ENCODE measurements at places on chromosomes 5 and 9. TPM values are rescaled to one million over a fixed set of nuclear protein-coding genes. Genes with fewer than 3 reads are reported as not detected.

DNA sequence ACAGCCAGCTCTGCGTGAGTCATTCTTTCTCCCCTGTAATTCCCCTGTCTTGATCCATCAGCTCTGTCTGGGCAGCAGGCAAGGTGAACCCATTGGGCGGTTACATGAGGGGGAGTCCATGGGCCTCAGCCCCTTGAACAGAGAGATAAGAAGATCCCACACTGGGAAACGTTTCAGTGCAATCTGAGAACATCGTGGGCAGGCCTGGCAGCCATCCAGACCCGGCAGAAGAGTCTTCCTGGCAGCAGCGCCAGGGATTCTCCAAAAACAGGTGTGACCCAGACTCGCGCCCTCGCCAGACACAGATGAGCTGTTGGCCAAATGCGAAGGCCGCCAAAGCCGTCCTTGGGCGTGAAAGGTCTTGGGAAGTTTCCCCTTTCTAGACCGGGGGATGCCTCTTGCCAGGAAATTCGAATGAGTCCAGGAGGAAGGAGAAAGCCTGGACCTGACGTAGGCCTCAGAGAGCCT is 6.4 kb upstream of the SLC12A7 start:
- DNase-seq = no peak

DNA sequence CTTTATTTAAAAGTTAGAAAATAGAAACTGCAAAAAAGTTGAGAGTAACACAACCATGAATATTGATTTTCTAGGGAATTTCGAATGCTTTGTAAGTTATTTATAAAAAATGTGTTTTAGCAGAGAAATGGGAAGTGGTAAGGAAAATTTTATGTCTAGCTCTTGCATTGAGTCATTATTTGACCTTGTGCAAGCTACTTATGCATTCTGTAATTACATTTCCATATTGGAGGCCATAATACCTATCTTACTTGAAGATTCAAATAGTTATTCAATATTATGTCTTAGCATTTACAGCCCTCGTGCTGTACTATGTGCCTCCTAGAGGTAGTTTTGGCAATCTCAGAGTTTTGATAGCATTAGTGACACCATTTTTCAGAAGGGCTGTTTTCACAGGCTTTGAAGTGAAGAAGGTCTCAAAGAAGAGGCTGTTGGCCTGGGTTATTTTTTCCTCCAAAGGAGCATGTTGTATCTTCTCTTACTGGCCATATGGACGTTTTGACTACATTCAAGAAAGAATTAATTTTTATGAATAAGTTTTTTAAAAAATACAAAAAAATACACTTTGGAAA is 7.4 kb upstream of the DAP start:
- DNase-seq = no peak

DNA sequence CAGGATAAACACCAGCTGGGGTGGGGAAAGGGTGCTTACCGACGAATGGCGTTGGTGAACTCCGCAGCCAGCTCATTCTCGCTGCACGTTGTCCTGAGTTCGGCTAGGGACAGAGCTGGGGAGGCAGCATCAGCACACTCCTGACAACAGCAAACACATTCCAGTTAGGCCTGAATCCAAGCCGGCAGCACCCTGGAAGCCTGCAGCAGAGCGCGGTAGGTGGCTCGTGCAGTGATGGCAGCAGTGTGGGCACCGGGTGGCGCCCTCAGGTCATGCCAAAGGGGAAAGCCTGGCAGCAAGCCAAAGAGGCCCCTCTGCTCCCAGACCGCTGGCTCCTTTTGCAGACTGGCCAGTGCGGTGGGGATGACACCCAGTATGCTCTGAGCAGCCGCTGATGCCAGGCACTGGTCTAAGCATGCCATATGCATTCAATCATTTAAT is 66.9 kb downstream of the DCP2 start:
- DNase-seq = peak; percentile 70

DNA sequence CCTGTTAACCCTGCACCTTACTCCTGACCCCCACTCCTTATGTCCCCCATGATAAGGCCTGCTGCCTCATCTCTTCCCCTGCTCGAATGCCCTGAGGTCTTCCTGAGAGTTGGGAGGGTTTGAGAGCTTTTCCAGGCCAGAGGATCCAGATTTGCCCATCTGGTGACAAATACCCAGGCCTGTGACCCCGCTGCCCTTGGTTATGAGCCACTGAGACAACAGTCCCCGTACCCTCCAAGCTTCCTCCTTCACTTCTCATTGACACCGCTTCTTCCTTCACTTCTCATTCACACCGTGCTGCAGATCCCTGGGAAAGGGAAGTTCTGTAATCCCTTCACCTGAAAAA is 593 bp downstream of the GM2A start:
- no peak for DNase-seq

DNA sequence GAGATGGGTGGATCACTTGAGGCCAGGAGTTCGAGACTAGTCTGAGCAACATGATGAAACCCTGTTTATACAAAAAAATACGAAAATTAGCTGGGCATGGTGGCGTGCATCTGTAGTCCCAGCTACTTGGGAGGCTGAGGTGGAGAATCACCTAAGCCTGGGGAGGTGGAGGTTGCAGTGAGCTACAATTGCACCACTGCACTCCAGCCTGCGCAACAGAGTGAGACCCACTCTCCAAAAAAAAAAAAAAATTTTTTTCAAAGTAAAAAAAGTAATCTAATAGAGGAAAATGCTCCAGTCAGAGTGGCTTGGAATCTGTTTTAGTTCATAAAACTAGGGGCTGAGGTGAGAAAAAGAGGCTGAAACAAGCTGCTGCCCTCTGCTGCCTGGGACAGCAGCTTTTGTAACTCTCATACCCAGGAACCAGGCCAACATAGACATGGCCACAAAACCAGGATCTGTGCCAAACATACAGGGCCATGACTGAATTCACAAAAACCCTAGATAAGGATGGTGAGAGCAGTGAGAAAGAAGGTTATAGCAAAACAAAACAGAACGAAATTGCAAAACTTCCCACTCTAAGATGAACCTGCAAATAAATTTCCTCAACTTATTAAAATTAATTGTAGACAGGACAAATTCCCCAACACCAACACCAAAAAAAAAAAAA is 13.1 kb upstream of the DCAF12 start:
- peak; percentile 74 for DNase-seq

DNA sequence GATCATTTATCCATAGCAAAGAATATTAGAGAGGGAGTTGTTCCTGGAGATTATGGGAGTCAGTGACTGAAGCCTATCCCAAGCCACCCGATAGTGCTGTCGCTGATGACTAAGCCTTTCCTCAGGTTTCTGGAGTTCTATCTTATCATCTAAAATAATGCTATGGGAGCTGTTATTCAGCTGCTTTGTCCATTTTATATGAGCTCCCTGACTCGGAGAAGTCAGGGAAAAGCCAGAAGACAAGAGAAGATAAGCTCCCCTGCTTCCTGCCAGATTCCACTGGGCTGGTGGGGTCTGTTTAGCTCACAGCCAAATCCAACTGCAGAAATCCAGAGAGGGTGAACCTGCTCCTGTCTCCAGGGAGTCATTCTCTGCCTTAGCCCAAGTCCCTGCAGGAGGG is 148.2 kb downstream of the DROSHA start:
- no peak for DNase-seq

- no peak for DNase-seq
Observed at GRCh38 chr9:101220341-101220740, 164.5 kb downstream of the BAAT start.

GRCh38 chr5:105836268-105836667 is 1834.5 kb downstream of the EFNA5 start:
- DNase-seq = no peak

GRCh38 chr9:79360387-79361347 is 211.1 kb upstream of the TLE4 start:
- no peak for DNase-seq

DNA sequence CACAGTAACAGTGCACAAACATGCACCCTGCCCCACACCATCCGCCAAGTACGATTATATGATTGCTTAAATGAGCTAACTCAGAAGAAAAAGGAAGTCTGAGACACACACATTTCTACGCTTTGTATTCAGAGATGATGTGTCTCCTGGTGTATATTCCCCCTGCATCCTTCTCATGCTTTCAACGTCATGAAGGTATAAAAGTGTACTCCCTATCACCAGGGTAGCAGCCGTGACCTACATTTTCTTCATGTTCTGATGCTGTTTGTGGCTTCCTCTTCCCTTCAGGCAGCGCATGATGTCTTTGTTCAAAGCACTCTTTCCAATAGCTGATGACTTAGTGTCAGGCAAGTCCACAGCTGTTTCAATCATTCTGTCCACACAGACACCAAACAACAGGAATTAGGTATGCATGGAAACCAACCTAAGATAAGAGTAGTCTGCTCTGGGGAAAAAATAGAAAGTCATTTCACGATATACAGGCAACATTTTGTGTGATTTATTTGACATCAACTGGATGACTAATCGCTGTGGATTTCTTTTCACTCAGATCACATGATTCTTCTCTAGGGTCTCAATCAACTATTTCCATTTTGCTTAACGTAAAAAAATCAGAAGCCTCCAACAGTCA is 269.4 kb upstream of the PTGER4 start:
- DNase-seq = no peak

- DNase-seq = no peak
Observed at GRCh38 chr9:2419347-2419746, 202.2 kb upstream of the VLDLR start.

- DNase-seq = no peak
Observed at GRCh38 chr5:58493141-58493540, 1.9 kb downstream of the GAPT start.

- no peak for DNase-seq
Observed at GRCh38 chr5:112183103-112183711, 235.9 kb downstream of the EPB41L4A start.

DNA sequence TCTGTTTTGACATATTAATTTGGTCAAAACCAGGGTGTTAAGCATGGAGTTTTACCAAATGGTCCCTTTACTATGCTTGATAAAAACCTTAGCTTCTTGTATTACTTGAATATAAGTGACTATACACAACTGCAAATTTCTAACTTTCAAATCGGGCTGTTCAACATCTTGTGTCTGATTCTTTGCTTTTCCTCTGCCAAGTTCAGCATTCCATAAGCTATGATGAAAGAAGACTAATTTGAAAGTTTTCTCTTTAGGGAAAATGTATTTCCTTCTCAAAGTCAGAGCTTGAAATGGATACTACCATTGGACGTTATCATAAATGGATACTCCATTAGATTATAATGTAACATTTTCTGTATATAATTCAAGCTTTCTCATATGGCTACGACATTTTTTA is 792.9 kb downstream of the EFNA5 start:
- no peak for DNase-seq

DNA sequence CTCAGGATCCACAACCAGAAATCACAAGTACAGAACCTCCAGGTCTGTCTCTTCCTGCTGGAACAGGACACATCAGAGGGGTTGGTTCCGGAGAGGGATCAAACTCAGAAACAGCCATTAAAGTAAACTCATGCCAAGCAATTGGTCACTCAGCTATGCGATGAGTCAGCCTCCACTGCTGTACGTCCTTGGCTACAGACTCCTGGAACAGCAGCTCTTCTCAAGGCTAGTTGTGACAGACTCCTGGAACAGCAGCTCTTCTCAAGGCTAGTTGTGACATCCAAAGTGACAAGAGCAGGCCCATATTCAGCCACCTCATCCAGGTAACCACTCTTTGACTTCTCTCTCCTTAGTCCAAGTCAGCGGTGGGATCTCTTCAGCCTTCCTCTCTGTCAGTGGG is at the start of gene SPINK13:
TSS of gene SPINK13 (plus strand) at position 229 of the 400 bp plus-strand sequence. CDS start 1,279 bp downstream, outside the sequence.
- DNase-seq = no peak

DNA sequence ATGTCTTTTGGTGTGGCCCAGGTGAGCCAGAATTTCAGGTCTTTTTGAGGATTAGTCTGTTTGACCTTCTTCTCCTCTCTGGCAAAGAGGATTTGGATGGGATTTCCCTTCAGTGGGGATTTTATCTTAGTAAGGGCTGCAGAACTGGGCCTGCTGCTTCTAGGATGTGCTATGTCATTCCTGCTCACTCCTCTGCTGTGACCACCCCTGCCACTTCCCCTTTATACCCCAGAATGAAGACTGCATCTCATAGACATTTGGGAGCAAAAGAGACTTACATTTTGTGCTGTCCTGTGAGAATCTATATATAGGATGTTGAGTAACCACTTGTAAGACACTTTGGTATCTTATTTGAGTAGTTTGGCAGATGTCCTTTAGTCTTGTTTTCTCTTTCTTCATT is 76.2 kb downstream of the ARHGAP26 start:
- no peak for DNase-seq

GRCh38 chr9:76883341-76883855 is 22.5 kb downstream of the PRUNE2 start:
- no peak for DNase-seq

DNA sequence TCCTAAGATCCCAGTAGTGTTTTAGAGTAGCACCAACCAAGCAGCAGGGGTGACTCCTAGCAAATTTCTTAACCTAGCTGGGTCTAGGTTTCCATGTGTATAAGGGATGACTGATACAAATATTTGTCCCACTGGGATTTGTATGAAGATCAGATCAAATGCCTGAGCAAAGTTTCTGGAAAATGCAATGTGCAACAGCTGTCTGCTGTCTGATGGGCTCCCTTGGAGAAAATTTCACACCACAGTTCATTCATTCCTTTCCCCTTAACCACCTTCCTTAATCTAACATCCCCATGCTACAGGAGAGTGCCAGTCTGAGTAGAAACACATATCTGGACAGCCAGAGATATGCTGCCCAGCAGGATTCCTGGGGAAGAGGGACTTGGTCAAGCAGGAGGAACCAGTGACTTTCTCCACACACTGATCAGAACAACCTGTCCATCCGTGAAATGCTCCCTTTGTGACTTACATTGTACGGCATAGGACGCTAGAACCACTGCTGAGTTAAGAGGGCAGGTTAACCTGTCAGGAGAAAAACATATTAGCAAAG is 53.3 kb downstream of the PTPN3 start:
- DNase-seq = no peak

DNA sequence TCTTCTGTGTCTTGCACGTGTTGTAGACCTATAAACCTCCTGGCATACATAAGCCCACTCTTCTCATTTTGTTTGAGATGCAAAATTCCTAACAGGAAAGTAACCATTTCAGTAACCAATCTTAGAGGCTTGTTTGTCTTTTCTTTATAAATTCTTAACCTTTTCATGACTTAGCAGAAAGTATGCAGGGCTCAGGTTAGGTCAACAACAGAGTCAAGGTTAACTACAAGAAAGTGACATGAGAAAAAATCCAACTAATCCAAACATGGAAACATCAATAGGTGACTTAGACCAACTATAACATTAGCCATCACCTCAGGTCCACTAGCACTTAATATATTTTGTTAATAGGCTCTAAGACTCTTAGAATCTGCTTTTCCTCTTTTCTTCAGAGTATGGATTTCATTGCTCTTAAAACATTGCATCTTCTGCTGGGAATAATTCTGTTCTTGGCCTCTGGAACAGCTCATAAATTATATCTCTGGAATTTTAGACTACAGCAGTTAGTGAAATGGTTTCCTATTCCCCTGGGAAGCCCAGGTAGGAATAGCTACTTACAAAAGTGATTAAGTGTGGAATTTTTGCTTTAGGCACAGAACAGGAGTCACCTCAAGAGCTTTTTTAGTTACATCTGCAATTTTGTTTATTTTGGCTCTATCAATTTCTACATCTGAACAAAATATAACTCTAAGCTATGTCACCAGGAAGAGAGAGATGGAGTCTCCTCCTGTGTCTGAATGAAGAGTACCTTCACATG is 155.3 kb upstream of the ANKRD55 start:
- no peak for DNase-seq

Gene SNCAIP
- total RNA-seq = 0.92 TPM

Gene GZMA
- total RNA-seq = 0.61 TPM

Gene MAMDC2
- 5.2 TPM for total RNA-seq

Gene CARD6
- total RNA-seq = 8.6 TPM

Gene MLANA
- total RNA-seq = not detected

Gene BDP1
- 14.9 TPM for total RNA-seq

Gene FYB1
- 22.2 TPM for total RNA-seq

Gene SOHLH1
- total RNA-seq = not detected

Gene LCN9
- not detected for total RNA-seq

Gene MPDZ
- total RNA-seq = 64.3 TPM

Gene PCDHGA8
- total RNA-seq = 10.0 TPM

Gene CCL28
- 0.53 TPM for total RNA-seq

Gene SERF1A
- 2.4 TPM for total RNA-seq

Gene WWC1
- 0.63 TPM for total RNA-seq
